ENCODE measurements at places on chromosomes 4 and X. TPM values are rescaled to one million over a fixed set of nuclear protein-coding genes. Genes with fewer than 3 reads are reported as not detected.

DNA sequence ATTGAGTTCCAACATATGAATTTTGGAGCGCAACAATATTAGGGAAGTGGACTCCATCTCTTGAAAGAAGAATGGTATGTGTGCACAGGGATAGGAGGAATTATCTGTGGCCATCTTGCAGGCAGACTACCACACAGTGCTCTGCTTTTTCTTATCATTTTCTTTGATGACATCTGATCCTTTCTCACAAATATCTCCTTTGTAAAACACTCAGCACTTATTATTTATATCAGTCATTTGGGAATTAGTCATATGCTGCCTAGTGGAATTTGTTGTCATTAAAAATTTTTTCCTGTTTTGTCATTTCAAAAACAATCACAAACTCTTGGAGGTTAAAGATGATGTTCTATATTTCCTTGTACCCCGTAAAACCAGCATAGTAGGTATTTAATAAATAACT lies 444.3 kb upstream of the ATOH1 start:
- no peak for DNase-seq

DNA sequence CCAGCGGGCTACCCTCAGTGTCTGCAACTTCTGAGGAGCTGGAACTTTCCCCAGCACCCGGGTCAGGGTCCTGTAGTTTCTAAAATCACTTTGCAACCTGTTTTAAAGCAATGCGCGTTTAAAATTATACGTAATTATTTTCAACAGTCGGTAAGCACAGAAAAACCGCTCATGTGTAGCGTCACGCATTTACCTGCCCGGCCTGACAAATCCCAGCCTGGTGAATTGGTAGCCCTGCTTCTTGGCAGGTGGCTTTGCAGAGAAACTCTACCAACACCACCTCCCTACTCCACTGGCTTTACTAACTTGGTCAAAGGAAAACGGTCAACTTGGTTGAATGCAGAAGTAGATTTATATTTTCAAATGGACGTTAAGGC lies 640 bp downstream of the BANK1 start:
- no peak for DNase-seq

GRCh38 chrX:27746516-27746915 lies 61.3 kb upstream of the MAGEB10 start:
- no peak for DNase-seq

DNA sequence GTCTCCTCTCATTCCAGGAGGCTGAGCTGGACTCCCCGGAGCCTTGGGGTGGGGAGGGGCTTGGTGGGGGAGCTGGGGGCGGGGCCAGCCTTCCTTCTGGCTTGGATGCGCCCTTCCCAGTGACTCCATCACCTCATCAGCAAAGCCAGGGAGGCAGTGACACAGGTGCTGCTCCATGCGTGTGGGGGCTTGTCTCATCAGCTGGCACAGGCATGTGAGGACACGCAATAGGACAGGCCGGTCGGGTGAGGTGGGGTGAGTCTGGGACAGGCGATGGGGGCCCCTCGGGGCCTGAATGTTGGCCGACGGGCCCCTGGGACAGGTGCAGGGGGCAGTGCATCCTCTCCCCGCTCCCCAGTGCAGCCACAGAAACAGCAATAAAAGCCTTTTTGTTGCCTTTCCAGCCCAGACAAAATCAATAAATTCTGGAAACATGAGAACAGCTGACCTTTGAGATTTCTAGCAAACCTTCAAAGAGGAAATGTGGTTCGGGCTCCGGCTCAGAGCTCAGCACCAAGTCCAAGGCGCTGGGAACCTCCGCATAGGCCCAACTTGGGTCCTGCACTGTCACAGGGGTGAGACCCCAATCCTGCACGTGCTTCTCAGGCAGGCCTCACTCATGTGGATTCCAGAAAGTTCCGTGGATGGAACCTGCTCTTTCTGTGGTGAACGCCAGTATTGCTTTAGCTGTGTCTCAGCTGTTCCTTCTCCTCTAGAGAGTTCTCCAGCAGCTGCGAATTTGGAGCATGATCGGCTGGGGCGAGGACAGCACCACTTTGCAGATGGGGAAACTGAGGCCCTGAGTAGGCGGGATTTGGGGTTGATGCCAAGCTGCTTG lies 18.5 kb downstream of the ADRA2C start:
- no peak for DNase-seq

DNA sequence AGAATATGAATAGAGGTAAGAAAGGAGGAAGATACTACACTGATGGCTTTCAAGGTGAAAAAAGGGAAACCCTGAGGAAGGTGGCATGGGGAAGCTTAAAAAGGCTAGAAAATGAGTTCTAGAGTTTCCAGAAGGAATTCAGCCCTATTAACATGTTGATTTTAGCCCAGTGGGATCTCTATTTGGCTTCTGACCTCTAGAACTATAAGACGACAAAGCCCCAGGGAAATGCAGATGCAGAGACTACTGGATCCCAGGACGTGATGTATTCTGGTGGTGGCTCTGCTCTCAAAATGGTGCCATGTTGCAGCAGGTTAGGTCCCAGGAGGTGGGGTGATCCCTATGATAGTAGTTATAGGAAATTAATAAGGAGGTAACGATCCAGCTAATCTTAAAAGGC lies 120.4 kb downstream of the TMA16 start:
- no peak for DNase-seq

- peak; percentile 69 for DNase-seq
Measured at GRCh38 chr4:110049951-110050925, 137.6 kb downstream of the EGF start.

DNA sequence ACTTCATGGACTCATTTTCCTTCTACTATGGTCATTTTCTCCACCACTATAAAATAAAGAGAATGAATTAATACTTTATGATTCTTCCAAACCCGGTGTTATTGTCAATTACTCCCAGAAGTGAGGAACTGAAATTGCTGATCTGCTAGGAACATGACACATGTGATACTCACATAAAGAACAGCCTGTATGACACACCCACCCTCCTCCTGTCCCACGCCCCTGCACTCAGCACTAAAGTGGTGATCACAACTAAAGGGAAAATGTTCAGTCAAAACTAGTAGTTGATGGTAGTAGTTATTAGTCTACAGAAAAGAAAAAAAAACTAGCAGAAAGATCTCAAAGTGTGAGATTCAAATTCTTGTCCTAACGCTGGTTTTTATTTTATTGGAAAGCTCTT lies 1508.3 kb downstream of the RAPGEF2 start:
- no peak for DNase-seq

GRCh38 chr4:24117975-24118374 lies 228.1 kb upstream of the PPARGC1A start:
- no peak for DNase-seq

DNA sequence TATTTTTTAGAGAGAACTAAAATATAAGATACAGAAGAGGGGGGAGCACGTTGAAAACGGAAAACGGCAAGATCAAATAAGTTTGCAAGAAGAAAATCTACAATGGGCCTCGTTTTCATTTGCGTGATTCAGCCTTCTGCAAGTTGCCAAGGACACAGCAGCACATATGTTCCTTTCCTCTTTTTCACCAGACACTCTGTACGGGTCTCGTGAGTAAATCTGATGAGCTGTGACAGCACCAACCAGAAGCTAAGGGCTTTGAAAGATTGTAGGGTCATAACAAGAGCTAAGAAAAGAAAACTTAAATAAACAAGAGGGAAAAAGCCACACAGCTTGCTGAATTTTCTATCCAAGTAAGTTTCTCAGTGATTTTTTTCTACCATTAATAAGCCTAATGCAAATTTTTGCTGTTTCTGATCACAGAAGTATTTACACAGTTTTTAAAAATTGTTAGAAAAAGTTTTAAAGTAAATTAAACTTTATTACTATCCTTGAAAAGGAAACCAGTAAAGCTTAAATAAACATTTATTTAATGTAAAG lies 63.4 kb downstream of the SCML2 start:
- DNase-seq, result no peak

DNA sequence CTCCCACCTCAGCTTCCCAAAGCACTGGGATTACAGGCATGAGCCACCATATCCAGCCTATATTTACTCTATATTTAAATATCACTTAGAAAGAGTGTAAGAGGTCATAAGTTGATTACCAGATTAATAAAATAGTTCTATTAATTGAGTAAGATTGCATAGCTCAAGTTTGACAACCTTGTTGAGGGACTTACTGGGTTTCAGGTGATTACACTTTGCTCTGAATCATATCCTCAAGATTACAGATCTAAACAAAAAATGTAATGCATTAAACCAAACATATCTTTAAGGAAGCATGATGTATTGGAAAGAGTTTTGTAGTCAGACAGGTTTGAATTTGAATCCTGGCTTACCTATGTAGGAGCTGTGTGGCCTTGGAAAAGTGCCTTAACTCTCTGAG lies 47.9 kb upstream of the IL13RA2 start:
- DNase-seq, result no peak

DNA sequence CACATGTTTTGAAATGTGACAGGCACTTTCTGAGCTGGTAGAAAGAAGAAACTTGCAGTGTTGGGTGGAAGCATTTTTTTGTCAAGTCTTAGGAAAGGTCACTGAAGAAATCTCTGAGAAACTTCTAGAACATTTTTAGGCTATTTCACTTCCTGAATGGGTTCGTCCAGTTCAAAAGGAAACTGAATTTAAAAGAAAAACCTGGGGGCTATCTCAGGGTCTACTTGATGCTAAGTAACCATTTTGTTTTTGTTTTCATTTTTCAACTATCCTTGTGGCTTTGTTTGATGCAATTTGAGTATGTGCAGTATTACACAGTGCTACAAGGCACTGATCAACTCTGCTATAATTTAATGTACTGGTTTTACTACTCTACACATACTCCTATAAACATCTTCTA lies 34.0 kb upstream of the AMOT start:
- no peak for DNase-seq

- no peak for DNase-seq
Measured at GRCh38 chrX:16958356-16958755, 11.9 kb downstream of the REPS2 start.

DNA sequence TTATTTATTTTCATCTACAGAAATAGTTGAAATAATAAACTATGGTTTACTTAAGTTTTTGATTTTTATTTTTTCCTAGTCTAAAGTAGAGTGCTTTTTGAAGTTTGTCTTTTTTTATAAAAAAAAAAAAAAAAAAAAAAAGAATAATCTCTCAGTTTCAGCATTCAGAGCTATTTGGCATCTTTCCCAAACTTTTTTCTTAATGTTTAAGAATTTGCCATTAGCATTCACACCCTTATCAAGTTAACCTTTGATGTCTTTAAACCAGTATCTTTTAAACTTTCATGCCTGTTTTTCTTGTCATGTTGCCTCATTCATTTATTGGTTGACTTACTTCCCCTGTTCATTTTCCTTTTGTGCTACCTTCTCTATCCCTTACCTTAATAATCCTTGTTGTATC lies 60.9 kb upstream of the FHDC1 start:
- no peak for DNase-seq

GRCh38 chrX:48713847-48714246 lies 17.3 kb downstream of the SUV39H1 start:
- peak; percentile 29 for DNase-seq

GRCh38 chrX:45768666-45769236 lies 568.1 kb upstream of the DIPK2B start:
- DNase-seq, result no peak

- no peak for DNase-seq
Measured at GRCh38 chr4:8282134-8282641, 12.6 kb downstream of the HTRA3 start.

DNA sequence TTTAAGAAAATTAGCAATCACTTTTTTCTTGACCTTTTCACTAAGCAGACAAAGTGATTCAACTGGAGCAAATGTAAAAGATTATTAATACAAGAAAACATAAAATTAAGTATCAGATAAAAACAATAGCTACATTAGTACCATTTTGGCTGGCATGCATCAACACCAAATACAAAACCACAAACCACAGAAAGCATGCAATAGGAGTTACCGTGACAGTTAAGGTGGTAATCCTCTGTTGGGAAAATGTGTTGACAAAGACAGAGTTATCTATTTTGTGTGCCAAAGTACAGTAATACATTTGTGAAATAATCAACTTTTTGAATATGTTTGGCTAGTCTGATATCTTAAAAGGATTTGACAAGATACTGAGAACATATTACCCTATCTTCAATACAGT lies 89.8 kb upstream of the ETNPPL start:
- no peak for DNase-seq

DNA sequence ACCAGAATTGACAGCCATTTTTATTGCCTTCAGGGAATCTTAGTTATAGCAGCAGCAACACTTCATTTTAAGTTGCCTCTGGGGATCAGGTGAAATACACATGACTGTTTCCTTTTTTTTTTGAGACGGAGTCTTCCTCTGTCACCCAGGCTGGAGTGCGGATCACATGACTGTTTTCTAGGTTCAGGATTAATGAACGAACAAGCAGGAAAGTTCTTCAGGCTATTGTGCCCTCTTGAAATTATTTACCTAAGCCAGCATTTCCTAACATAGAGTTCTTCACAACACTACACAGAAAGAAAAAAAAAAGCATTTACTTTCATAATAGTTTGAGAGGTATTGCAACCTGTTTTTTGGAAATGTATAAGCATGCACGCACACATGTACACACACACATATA lies 2032.8 kb downstream of the PCDH7 start:
- no peak for DNase-seq

GRCh38 chr4:75232546-75232945 lies 281.7 kb downstream of the RCHY1 start:
- DNase-seq, result no peak

DNA sequence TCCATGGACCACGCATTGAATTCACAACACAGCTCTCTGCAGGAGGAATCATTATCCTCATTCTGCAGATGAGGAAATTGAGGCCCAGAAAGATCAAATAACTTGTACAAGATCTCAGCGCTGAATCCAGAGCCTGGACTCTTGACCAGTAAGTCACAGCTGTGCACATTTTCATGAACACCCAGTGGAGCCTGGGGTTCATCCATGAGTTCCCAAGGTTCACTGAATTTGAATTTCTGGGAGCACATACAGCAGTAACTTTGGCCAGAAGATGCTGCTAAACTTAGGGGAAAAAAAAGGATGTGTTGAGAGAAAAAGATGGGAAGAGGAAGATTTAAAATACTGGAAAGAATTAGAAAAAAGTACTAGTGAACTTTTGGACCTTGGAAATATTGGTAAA lies 218.7 kb upstream of the PPARGC1A start:
- no peak for DNase-seq

- DNase-seq, result peak; percentile 50
Measured at GRCh38 chr4:145956288-145956890, 17.8 kb upstream of the ZNF827 start.

- no peak for DNase-seq
Measured at GRCh38 chr4:141144207-141144606, 10.9 kb upstream of the RNF150 start.

GRCh38 chr4:47032405-47033106 lies 1.2 kb downstream of the GABRB1 start:
- DNase-seq, result peak; percentile 48

GRCh38 chr4:55865228-55865806 lies 11.9 kb downstream of the EXOC1 start:
- DNase-seq, result no peak

Gene AKAP14
- total RNA-seq, result not detected

Gene PCSK1N
- total RNA-seq, result 0.40 TPM

Gene MTCP1
- 19.6 TPM for total RNA-seq

Gene SSX3
- total RNA-seq, result not detected

Gene VSIG4
- not detected for total RNA-seq

Gene SLC34A2
- total RNA-seq, result not detected

Gene SLC26A1
- 0.17 TPM for total RNA-seq

Gene F8
- 3.9 TPM for total RNA-seq

Gene ADRA2C
- total RNA-seq, result not detected

Gene SMC1A
- total RNA-seq, result 157 TPM

Gene GTPBP6
- 52.1 TPM for total RNA-seq

Gene GAGE13
- not detected for total RNA-seq

Gene SHISA3
- 0.42 TPM for total RNA-seq

Gene FHIP1A
- total RNA-seq, result not detected

Gene SLC6A14
- total RNA-seq, result not detected

Gene TBX22
- not detected for total RNA-seq

Gene UCHL1
- not detected for total RNA-seq

Gene LUZP4
- not detected for total RNA-seq

Gene GAGE12F
- total RNA-seq, result not detected

Gene ARAP2
- total RNA-seq, result 35.8 TPM
